Hepatocyte (in vitro differentiated cells): ENCODE measurements at places on chromosomes 5 and 9. TPM values are rescaled to one million over a fixed set of nuclear protein-coding genes. Genes with fewer than 3 reads are reported as not detected.
A peak's percentile ranks its signal among the peaks of the same experiment; 100 is the strongest.

LCN6 gene
- total RNA-seq = not detected in 2 replicates

PGM5 gene
- total RNA-seq = 35.2 and 38.8 TPM in 2 replicates

DNA sequence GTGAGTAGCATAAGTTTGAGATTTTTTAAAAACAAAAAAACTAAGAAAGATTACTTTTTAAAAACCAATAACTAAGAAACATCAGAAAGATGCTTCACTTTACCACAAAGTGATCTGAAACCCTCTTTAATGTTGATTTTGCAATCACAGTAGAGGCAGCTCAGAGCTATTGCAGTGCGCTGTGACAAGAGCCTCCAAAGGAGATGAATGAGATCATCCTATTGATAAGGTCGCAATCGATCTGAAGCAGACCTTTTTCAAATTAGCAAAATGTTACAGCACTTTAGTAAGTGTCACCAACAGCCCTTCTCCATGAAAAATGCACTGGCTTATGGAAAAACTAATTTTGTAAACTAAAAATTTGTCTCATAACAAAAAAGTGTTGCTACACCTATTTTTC lies 284.6 kb upstream of the EFNA5 start:
- H3K4me3 ChIP-seq = no peak overlapping the region
- H3K36me3 ChIP-seq = no peaks in the 10 kb centered on the region
- DNase-seq = no peak
- H3K4me1 ChIP-seq = no peaks in the 10 kb centered on the region

DNA sequence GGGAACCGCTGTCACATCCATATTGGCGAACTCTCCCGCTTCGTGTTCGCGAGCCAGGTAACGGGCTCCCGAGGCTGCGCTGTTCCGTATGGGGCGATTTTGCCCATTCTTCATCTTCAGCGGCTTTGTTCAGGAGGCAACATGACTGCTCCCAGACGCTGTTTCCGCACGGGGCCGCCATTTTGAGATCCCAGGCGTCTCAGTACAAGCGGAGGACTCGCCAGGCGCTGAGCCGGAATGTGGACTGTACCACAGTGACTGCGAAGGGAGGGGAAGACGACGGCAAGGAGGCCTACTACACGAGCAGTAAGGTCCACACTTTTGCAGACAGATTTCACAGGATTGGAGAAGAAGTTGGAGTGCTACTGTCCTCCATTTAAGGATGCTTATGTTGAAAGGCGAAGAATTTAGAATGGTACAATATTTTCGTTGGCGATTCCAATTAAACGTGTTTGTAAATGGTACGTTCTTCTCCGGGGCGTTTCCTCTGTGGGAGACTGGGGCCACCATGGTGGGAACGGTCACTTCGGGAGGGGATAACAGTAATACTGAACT lies 41.6 kb upstream of the ZNF300 start:
- DNase-seq = no peak
- H3K4me1 ChIP-seq = no peaks in the 10 kb centered on the region
- H3K27ac ChIP-seq = no peak overlapping the region
- no peaks in the 10 kb centered on the region for H3K36me3 ChIP-seq

GRCh38 chr9:18799428-18799827 lies 233.6 kb downstream of the SAXO1 start:
- no peaks in the 10 kb centered on the region for H3K36me3 ChIP-seq
- no peaks in the 10 kb centered on the region for H3K4me1 ChIP-seq
- H3K27me3 ChIP-seq = no peaks in the 10 kb centered on the region

DNA sequence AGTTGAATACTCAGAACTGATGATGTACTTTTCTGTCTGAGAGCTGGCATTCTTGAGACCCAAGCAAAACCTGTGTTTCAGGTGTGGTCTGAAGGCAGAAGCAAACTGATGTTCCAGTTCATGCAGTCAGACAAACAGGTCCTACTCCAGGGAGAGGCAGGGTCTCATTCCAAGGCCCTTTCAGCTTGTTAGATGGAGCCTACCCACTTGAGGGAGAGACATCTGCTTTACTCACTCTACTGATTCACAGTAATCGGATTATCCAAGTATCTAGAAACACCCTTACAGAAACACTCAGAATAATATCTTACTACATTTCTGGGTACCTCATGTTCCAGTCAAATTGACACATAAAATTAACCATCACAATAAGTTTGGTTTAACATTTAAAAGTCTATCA lies 207.8 kb downstream of the KDM4C start:
- H3K36me3 ChIP-seq = no peaks in the 10 kb centered on the region
- no peak overlapping the region for H3K4me3 ChIP-seq
- no peaks in the 10 kb centered on the region for H3K27me3 ChIP-seq

DNA sequence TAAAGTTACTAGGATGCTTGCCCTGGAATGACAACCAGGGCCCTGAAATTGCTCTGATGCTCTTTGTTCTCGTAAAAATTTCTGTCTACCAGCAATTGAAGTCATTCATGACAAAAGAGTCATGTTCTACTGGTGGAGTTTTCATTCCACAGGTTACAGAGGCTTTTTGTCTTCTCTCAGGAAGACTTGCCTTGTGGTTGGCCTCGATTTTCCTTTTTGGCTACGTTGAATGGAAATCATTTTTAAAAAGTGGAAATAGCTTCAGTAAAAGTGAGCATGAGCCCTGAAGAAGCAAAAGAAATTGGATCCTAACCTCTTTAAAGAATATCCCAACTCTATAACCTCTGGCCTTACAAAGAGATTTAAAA lies 255.2 kb downstream of the AOPEP start:
- DNase-seq = no peak
- H3K4me3 ChIP-seq = no peak overlapping the region
- no peaks in the 10 kb centered on the region for H3K27me3 ChIP-seq
- H3K27ac ChIP-seq = peak overlapping the region; percentile 71

- no peak overlapping the region for H3K27ac ChIP-seq
- no peaks in the 10 kb centered on the region for H3K36me3 ChIP-seq
- DNase-seq = no peak
- no peak overlapping the region for H3K4me3 ChIP-seq
- H3K4me1 ChIP-seq = no peaks in the 10 kb centered on the region
- H3K27me3 ChIP-seq = no peaks in the 10 kb centered on the region
Measured at GRCh38 chr5:81007637-81008027, 47.5 kb downstream of the RASGRF2 start.
